ENCODE measurements at places on chromosomes 2 and 18.

GRCh38 chr2:3575534-3576262 is 638 bp downstream of the RPS7 start:
- DNase-seq, result no peak

GRCh38 chr2:161796192-161796591 is 172.0 kb downstream of the SLC4A10 start:
- no peak for DNase-seq

GRCh38 chr2:24793761-24794435 is 673 bp downstream of the CENPO start:
- no peak for DNase-seq

- DNase-seq, result no peak
Observed at GRCh38 chr2:241545523-241546473, 12.7 kb upstream of the BOK start.

DNA sequence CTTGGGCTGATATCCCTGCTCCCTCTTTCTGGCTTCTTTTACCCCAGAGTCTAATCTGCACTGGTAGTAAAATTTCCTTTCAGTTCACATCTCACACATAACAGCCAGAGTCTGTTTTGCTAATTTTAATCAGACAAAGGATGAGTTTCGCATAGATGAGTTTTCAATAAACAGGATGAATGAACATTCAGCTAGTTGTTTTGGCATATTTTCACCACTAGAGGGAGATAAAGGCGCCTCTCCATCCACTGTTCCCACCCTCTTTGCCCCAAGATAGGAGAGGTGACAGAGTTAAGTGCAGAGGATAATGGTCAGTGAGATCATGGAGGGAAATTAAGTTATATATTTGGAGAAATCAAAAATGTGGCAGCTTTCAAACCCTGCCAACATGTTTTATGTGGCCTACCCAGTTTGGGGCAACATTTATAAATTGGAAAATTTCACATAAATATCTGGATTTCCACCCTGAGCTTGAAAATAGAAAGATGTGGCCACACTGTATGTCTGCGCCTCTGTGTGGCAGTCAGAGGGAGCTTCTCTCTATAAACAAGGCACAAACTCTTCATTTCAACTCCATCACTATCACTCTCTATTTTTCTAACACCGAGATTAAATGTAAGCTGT is 48.5 kb upstream of the DTNA start:
- no peak for DNase-seq

DNA sequence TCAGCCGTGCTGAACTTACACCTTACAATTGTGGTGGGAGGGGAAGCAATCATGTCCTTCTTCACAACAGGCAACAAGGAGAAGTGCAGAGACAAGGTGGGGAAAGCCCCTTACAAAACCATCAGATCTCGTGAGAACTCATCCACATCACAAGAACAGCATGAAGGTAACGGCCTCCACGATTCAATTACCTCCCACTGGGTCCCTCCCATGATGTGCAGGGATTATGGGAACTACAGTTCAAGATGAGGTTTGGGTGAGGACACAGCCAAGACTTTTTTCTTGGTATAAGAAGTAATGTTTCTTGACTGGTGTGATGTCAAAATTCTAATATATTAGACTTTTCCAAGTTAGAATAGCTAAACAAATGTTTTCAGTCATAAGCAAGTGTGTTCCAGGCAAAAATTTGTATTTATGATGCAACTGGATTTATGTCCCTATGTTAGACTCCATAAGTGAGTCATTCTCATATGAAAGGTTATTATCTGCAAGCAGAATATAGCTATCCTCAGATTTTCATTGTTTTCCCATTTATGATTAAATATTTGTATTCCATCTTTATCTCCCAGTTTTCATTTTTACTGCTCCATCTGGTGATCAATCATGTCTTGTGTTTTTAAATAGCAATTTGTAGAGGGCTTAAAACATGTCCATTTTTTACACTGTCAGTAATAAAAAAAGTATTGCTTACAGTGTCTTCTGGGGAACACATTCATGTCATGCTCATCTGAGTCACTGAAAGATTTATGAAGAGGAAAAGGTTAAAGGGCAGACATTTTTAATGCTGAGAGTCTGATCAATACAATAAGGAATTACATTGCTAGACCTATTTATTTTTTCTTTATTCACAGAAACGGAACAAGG is 995.2 kb upstream of the CDH2 start:
- no peak for DNase-seq

- DNase-seq, result no peak
Observed at GRCh38 chr2:178386986-178387597, 63.9 kb downstream of the PRKRA start.
